Naive B cell (primary cell): ENCODE measurements at places on chromosomes 3 and 15.

DNA sequence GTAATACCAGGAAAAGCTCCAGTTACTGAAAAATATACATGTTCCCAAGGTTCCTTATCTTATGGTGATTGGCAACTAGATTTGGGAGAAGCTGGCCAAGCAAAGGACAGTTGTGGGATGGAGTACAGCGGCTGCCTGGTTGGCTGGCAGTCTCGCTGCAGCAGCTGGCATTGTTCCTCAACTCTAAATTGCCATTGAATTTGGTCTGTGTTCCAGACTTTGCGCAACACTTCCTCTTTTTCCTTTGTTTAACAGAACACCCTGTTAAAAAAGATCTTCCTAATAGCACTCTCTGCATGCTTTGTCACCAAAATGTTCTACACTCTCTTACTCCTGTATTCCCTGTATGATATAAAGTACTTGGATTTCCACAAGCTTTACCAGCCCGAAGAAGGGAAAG is 420.6 kb upstream of the RBMS3 start:
- no peak for DNase-seq

DNA sequence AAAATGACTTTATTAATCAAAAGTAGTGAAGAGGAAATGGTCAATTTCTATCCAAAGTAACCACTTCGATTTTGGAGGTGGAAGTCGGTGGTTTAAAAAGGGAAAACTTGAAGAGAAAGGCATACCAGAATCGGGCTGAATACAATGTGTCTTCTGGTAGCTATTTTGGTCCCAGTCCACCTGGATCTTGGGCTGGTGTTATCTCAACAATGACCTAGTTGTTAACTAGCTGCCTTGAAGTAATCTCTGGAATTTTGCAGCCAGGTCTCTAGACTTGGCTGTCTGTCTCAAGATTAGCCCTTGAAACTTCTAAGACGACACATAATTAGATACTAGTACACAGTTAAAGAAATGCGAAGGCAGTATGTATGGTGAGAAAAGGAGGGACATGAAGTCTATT is 409.8 kb downstream of the GRM7 start:
- no peak for DNase-seq

DNA sequence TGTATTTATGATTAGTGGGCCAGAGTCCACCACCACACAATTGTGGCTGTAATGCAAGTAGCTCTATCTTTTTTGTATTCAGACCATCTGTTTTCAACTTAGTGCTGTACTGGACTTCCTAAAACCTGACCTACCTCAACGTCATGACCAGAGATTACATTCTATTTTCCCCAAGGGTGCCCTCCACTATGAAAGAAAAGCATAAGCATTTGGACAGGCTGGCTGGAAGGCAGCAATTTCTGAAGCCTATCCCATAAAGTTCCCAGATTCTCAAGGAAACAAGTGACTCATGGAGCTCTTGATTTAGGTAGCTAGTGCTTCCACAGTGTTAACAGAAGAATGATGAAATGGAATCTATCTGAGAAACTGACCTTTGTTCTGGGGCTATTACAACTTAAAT is 75.8 kb downstream of the COL8A1 start:
- no peak for DNase-seq

GRCh38 chr3:191333298-191333880 is 3.1 kb upstream of the UTS2B start:
- no peak for DNase-seq

DNA sequence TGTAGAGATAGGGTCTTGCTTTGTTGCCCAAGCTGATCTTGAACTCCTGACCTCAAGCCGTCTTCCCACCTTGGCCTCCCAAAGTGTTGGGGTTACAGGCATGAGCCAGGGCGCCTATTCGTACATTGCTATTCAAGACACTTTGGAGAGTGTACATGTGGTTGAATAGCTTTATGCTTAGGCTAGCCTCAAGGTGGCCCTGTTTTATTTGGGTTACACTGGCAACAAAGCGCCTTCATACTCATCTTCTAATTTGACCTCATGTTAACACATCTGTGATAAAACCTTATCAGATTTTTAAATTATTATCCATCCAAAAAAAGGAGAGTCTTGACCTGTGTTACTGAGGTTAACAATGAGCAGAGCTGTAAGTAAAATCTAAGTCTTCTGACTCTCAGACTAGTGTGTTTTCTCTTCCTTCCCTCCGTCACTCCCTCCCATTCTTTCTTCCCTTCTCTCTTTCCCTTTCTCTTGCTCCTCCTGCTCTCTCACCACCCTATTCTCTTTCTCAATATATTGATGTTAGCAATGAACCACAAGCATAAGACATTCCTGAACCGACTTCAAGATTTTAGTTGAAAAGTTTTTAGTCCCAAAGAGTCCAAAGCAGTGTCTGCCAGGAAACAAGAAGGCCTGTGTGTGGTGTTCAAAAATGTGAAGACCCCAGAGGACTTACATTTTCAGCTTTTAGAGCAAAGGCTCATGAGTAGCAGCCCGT is 603.7 kb upstream of the CFAP20DC start:
- DNase-seq: no peak

DNA sequence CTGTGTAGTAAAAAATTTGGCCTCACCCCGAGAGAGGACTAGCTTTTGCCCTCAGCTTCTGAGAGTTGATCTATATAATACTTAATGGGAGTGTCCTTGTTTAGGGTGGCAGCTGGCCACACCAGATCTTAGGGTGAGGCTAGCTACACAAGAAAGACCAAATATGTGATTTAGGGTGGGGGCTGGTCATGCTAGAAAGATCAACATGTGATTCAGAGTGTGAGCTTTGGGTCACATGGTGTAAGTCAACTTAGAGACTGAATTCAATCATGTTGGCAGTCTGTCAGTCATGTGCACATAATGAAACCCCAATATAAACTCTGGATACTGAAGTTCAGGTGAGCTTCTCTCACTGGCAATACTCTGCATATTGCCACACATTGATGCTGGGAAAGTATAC is 120.7 kb upstream of the DAZL start:
- DNase-seq: no peak

- no peak for DNase-seq
Observed at GRCh38 chr3:20047976-20048883, 8.0 kb downstream of the KAT2B start.

GRCh38 chr3:134149286-134149685 is 101.4 kb downstream of the RYK start:
- DNase-seq: no peak

DNA sequence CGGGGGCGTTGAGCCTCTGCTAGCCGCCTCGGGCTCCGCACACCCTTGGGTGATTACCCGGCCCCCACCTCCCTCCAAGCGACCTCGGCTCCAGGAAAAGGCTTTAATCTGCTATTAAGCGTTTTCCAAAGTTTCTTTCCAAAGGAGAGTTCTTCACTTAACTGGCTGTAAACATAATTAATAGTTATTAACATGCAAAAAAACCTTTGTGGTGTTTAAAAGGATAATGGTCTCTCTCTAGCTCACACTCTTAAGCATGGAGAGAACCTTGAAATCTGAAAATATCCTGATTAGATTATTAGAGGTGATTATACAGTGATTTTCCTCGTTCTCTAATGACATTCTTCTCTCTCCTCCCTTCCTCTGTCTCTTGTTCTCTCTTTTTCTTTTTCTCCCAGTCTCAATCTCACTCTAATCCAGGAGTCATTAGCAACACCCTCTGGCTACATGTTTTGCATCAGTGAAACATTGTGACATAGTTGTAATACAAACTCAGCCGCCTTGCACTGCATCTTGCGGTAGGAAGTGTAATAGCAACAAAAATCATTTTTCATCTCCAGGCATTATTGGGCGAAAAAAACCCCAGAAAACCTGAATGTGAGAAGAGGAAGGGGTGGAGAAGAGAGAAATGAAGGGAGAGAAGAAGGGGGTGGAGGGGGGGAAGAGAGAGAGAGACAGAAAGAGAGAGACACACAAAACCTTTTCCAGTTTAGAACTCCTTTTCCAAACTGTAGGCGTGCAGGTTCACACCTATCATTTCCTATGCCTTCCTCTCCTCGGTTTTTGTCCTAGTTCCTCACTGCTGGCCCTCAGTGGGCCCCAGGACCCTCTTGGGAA is 24.4 kb downstream of the NR2F2 start:
- DNase-seq: no peak

GRCh38 chr3:183536238-183536880 is 19.1 kb downstream of the KLHL6 start:
- DNase-seq: no peak

DNA sequence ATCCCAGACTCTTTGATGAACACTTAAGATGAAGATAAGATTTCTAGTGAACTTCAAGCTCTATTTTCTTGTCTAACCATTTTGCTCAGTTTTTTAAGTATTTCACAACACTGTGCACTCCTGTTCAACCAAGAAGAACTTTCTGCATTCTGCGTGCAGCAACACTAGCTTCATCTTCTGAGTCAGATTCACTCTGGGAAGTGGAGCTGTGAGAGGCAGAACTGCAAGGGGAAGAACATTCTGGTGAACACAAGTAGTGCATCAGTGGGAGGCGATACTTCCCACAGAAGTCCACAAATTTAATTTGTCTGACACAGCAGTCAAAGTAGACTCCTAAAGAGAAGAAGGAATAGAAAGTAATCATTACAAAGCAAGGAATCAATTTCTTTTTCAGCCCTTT is 18.1 kb downstream of the LRRC58 start:
- DNase-seq: no peak
